ENCODE measurements at places on chromosomes 5 and 9.

DNA sequence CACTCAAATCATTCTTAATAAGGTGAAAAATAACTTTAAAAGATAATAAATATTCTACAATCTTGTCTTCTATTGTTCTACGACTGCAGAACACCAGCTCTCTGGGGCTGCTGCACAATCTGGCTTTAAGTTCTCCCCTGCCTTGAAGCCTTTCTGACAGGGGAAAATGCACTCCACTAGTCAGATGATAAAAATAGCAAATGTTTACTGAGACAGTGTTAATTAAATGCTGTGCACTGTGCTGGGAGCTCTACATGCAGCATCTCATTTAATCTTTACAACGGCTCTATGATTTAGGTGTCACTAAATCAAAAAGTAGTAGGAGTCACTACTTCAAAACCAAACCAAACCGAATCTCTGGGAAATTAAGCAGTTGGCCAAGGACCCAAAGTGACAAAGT lies 132.7 kb downstream of the SLIT3 start:
- DNase-seq: no peak

GRCh38 chr9:114170771-114171461 lies 15.6 kb downstream of the COL27A1 start:
- DNase-seq: no peak

DNA sequence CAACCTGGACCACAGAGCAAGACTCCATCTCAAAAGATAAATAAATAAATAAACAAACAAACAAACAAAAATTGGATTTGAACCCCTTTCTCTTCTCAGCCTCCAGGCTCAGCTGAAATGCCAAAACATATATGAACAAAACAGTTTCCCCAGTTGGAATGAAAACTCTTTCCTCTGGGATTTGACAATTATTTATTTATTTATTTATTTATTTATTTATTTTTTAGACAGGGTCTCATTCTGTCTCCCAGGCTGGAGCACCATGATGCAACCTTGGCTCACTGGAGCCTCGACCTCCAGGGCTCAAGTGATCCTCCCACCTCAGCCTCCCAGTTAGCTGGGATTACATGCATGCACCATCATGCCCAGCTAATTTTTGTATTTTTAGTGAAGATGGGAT lies 6.0 kb upstream of the STXBP1 start:
- DNase-seq: no peak

- no peak for DNase-seq
Measured at GRCh38 chr5:55392669-55393068, 84.9 kb downstream of the MTREX start.

Measured in GOT3 (cell line).